ENCODE measurements at places on chromosomes 12 and 14.

GRCh38 chr12:7171854-7172253 lies 17.6 kb upstream of the PEX5 start:
- DNase-seq, result no peak

- DNase-seq, result no peak
These were observed 127.4 kb upstream of the PRMT8 start for GRCh38 chr12:3363608-3364007.

GRCh38 chr12:54053003-54053750 lies 458 bp upstream of the HOXC4 start:
- DNase-seq, result no peak

DNA sequence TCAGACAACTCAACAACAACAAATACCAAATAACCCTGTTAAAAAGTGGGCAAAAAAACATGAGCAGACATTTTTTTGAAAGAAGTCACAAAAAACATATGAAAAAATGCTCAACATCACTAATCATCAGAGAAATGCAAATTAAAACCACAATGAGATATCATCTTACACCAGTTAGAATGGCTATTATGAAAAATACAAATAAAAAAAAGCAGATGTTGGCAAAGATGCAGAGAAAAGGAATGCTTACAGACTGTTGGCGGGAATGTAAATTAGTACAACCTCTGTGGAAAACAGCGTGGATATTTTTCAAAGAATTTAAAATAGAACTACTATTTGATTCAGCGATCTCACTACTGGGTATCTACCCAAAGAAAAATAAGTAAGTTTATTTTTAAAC lies 114.0 kb downstream of the SLC38A4 start:
- no peak for DNase-seq

DNA sequence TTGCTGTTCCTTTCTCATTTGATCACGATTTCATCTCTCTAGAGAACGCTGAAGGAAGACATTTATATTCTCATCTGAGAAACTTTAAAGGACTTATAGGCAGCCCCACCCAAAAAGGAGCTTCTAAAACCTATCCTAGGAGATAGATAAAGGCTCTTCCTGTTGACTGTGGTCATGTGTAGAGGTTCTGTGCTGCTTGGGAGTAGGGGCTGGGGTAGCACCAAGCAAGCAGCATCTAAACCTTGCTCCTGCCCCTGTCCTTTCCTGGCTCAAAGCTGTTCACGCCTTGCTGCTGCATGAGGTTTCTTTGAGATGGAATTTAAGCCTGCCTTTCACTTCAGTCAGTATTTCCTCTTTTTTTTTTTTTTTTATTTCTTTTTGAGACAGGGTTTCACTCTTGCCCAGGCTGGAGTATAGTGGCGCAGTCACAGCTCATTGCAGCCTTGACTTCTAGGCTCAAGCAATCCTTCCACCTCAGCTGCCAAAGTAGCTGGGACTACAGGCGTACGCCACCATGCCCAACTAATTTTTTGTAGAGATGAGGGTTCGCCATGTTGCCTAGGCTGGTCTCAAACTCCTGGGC lies 41.4 kb downstream of the RAB35 start:
- DNase-seq, result no peak

All from stimulated activated CD4-positive, alpha-beta T cell treated with anti-CD3 and anti-CD28 coated beads, Interleukin-15, amount 100 ng/mL, for 48 hours (primary cell).